Cortex of kidney (tissue), 1 donor: ENCODE measurements at places on chromosomes 4 and X.

DNA sequence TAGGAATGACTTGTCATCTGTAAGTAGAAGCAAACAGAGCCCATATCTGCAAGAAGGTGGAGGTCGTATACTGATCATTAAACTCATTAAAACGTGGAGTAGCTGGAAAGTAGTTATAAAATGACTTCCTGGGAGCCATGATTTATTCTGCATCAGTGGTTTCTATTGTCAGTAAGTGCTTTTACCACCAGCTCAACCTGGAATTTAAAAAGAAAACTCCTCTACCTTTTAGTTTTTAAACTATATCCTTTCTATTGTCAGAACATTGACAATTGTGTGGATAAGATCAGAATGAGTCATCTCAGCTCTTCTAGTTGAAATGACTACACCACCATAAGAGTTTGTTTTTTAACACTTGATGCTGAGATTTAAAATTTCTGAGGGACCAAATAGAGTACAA is 651.2 kb upstream of the GALNT7 start:
- DNase-seq: no peak

DNA sequence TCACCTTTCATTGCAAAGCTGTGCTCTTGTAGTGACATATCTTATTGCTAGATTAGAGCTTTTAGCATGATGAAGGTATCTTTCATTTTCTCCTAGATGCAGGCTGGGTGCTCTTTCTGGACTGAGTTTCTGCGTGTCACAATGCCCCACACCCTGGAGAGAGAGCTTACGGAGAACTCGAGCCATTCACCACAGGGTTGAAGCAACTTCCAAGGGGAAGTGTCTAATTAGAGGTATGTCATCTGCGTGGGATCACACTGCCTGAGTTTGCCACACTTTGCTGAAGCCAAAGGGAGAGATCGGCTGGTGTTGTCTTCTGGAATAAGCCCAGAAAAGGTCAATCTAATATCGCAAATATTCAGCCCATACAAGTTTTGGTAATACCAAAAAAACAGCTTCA is 179.3 kb upstream of the MBNL3 start:
- no peak for DNase-seq

DNA sequence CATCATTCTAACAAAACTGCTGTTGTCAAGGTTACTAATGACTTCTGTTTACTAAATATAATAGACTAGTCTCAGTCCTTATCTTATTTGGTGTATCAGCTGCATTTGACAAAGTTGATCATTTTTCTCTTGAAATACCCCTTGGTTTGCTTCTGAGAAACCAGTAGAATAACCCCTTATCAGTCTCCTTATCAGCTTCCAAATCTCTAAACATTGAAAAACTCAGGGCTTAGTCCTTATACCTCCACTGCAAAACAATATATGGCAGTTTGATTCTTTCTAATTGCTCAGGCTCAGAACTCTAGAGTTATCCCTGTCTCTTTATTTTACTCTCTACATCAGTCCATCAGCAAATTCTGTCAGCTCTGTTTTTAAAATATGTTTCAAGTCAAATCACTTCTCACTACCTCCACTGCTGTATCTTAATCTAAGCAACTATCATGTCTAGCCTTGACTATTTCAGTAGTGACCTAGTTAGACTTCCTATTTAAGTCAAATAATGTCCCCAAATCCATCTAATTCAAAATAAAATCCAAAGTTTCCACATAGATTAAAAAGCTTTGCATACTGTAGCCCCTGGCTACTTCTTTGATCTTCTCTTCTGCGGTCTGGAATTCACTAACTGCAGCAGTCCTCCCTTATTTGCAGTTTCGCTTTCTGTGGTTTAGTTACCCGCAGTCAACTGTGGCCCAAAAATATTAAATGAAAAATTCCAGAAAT is 87.1 kb upstream of the NPNT start:
- no peak for DNase-seq

DNA sequence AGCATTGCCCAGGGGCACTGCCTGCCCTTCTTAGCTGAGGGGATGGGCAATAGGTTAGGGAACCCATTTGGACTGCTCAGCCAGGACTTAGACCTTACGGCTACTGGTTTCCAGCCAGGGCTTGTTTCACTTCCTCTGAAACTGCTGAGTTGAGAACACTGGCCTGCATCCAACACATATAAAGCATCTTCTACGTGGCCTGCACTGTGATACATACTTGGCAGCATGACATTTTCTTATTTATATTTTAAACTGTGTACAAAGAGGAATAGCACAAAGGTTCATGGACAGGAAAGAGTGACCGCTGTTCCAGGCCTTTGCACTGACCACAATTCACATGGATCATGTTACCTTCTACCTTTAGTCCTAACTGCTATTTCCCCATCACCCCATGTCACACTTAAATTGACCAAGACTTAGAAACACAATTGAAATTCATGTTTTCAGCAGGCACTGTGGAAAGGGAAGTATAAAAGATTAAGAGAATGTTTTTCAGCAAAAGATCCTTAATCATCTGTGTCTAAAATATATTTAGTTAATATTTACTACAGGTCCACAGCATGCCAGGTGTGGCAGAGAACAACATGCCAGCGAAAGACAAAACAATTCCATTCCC is 43.7 kb downstream of the NLGN4X start:
- DNase-seq: no peak

DNA sequence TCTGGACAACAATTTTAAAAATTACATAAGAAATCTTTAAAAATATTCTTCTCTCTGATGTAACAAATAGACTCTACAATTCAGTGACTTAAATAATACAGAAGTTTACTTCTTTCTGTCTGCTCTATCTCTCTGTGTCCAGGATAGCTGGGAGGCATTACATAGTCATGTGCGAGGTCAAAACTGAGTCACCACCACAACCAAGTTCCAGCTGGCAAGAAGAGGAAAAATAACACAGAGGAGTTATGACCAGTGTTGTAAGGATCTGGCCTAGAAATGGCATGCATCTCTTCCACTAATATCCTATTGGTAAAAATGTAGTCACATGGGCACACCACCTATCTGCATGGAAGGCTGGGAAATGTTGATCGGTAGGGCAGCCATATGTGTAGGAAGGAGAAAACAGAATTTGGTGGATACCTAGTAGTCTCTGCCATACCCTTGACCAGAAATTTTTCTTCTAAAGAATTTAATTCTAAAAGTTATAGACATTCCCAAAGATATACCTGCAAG is 39.4 kb upstream of the WDFY3 start:
- DNase-seq: no peak

DNA sequence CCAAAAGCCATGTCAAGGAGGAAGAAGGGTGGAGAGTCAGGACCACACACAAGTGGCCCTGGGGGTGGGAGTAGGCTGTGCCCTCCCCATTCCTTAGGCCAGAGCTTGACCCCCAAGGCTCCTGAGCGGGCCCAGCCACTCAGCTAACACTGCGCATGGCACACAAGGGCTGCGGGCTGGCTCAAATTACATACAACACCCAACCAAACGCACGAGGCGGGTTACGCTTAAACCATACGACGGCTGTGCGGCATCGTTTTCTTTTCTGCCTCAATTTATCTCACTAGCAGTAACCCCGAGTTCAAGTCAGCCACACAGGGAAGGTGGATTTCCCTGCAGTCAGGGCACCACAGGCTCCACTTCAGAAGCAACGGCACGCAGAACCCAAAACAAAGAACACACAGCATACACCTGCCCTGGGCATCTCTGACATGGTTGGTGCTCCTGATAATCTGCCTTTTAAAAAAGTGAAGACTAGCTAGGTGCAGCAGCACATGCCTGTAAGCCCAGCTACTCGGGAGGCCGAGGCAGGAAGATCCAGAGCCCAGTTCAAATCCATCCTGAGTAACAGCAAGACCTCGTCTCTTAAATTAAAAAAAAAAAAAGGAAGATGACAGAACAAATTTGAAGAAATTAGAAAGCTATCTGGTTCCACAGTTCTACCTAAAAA is 2.9 kb downstream of the GAK start:
- no peak for DNase-seq

DNA sequence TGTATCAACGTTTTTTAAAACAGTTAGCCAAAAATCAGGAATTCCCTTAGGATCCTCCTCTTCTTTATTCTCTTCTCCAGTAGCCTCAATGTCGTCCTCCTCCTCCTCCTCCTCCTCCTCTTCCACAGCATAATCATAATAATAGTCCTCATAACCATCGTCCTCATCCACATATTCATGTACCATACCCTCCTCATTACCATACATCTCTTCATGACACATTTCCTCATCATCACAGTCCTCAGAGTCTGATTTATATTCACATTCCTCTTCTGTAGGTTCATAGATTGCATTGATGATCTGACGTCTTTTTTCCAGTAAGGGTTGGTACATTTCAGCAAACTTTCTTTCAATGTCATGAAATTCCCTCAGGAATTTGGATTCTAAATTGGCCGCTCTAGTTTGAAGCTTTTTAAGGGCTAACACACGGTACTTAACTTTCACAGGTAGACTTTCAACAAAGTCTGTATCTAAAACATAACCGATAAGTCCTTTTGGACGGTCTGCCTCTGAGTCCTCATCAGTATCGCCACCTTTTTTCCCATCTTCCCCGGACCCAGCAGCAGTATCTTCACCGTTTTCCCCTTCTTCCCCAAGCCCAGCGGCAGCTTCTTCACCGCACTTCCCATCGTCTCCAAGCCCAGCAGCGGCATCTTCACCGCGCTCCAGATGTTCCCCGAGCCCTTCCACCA is 771 bp downstream of the NAP1L2 start:
- no peak for DNase-seq

DNA sequence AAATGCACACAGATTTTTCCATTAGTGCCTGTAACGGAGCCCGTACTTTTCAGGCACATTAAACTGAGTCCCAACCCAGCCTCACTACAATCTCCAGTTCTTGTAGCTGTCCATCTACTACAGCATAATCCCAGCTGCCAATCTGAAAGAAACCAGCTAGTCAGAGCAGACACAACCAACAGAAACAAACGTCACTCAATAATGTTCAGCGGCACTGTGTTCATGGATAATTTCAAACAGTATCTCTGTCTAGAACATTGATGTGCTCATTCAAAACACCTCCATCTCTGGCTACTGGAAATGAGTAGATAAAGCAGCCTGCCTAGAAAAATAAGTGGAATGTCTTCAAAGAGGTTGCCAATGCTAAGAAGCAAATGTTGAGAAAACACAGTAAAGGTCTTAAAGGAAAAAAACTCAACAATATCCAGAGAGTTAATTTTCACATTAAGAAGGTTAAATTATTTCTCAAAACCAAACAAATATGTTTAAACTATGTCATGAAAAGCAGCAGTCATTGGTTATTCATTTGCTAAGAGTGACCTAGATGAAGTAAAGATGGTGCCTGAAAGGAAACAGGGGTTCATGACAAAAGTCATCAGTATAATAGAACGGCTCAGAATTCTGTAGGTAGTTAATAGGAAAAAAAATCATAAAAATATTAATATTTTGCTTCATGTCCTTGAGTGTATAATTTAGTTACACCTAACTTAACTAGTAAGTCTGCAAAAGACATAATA is 245.1 kb upstream of the MAB21L2 start:
- no peak for DNase-seq

GRCh38 chr4:25290490-25291067 is 22.0 kb upstream of the ZCCHC4 start:
- no peak for DNase-seq

DNA sequence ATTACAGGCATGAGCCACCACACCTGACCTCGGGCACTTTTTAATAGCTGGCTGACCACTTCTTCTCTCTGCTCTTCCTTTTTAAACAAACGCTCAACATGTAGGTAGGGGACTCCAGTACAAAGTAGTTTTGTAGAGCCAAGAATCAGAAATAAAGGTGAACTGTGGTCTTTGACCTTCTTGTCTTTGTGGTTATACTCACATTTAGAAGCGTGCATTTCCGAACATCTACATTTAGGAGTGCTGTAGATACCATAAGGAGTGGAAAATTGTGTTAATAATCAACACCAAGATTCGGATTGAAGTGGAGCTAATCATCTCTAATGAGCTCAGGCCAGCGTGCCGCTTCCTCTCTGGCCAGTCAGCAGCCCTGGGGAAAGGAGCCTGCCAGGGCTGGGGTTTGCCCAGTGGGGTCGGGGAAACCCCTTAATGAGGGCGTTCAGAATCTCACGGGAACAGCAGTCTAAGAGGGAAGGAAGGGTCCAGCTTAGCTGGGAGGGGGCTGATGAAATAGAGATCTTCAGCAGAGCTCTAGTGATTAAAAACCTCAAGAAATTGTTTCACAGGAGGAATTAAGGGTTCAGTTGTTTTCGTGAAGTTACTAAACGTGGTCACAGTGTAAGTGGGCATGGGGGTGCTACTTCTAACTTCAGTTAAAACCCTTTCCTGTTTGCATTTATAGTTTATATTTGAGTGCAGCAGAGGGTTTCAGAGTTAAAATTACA is 81.2 kb downstream of the GAB1 start:
- no peak for DNase-seq

DNA sequence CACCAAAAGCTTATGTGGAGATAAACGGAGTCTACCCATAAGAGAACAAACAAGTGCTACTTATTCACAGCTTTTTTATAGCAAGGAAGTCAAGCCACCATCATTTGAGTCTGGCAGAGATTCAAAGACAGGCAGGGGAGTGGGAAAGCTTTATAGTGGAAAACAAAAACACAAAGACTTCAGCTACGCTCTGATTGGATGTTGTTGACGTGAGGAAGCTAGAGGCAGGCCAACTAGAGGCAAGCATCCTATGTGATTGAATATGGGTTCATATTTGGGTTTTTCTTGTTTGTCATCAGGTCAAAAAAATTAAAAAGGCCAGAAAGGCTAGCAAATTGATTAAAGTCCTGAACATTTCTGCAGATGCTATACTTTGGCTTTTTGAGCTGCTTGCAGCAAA is 719 bp upstream of the TCEAL4 start:
- DNase-seq: no peak

GRCh38 chr4:169485086-169485485 is 127.3 kb downstream of the NEK1 start:
- no peak for DNase-seq

DNA sequence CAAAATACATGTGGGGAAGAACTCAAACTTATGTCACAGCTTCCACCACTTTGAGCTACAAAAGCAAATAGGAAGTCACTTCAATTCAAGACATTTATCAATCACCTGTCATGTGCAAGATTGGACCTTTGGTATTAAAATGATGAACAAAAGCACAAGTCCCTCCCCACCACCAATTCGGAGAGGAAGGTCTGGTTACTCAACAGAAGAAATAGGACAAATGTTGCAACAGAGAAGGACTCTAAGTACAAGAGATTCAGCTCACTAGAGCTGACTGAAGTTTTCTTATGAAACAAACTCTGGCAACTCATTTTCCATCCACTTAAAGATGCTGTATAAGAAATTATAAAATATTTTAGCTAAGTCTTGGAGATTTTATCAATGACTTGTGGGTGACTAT is 16.0 kb upstream of the MMRN1 start:
- no peak for DNase-seq

DNA sequence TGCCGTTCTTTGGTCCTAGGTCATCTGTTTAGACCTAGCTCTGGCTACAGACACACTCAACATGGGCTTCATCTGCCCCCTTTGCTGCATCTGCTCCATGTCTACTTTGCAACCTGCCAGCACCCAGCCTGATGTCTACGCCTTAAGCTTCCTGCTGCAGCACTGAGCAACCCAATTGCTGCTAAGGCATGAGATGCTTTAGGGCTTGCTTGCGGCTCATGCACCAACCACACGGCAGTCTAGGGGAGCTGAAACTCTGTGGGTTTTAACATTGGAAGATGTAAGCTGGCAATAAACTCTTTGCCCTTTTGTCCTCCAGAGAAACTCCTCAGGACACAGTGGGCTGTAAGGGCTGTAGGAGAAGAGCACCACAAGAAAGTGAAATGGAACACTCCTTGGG is 11.7 kb upstream of the CLNK start:
- no peak for DNase-seq
